Glomerular endothelial cell (primary cell): ENCODE measurements at places on chromosomes 7 and 10. TPM values are rescaled to one million over a fixed set of nuclear protein-coding genes. Genes with fewer than 3 reads are reported as not detected.

- no peak for DNase-seq
Observed at GRCh38 chr7:149822353-149822943, 15.7 kb upstream of the ZNF862 start.

GRCh38 chr7:150379441-150380379, 580 bp downstream of the ZNF775 start:
- DNase-seq, result no peak

DNA sequence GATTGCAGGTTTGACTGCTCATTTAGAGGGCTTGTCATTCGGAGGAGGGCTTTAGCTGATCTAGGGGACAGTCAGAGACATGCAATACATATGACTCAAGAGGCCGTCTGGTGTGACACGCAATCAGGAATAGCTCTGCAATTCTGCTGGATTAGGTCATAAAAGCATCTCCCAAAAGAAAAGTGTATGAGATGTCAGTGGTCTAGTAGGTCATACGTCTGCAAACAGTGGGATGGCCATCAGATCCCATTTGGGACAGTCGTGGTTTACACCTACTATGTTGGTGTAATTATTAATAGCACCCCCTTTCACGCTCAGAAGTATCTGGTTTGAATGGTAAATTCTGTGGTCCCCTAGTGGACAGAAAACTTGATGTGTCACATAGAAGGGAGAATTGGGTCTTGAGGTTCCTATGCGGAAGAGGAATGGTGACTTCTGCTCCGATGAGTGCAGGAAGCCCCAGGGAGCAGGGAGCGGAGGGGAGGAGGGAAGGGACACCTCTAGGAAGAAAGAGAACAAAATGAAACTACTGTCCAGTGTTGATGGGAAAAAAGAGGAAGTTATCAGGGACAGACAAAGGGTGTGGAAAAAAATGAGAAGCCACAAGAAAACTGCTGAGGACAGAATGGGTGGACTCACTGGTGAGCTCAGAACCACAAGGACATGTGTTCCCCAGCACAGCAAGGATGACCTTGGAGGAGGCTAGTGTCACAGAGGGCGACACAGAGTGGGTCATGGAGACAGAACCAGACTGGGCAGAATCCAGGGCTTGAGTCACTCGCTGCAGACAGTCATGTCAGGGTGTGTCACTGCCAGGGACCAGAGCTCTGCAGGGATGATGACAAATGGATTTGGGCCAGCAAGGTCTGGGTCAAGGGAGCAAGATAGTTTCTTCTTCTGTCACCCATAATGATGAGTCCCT, 59.9 kb downstream of the MAP3K8 start:
- no peak for DNase-seq

GRCh38 chr10:86295351-86295750, 71.2 kb downstream of the GRID1 start:
- DNase-seq, result no peak

- no peak for DNase-seq
Observed at GRCh38 chr10:90602862-90603610, 254.8 kb downstream of the HTR7 start.

GRCh38 chr10:99852481-99853213, 70.2 kb downstream of the ABCC2 start:
- no peak for DNase-seq

DNA sequence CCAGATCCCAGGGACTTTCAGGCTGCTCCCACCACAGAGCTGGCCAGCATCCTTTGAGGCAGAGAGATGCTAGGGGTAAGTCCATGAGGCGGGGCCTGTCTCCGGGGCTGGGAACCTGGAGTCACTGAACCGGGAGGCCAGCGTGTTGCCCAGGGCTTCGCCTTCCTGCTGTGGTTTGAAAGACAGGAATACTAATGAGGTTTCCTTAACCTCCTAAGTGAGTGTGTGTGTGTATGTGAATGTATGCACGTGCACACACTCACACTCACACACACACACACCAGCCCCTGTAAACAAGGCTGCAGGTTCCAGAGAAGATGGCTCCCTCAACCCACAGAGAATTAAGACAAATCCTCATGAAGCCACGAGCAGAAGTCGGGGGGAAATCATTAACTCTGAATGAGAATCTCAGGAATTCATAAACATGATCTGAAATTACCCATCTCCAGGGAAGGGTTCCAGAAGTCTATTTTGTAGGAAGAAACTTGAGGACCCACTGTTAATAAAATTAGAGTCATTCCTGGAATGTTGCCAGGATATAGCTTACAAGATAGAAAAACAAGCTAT, 20.3 kb upstream of the PFKP start:
- DNase-seq, result no peak

Gene TFEC
- 9.7 and 13.6 TPM in 2 replicates for total RNA-seq

Gene DNAJC2
- total RNA-seq, result 12.0 and 20.0 TPM in 2 replicates

Gene FBXL15
- 9.6 and 11.5 TPM in 2 replicates for total RNA-seq

Gene VIPR2
- total RNA-seq, result not detected in 2 replicates

Gene CASTOR2
- 17.7 and 21.3 TPM in 2 replicates for total RNA-seq

Gene MYOF
- total RNA-seq, result 260 and 369 TPM in 2 replicates
